ENCODE measurements at places on chromosomes 4 and X.

DNA sequence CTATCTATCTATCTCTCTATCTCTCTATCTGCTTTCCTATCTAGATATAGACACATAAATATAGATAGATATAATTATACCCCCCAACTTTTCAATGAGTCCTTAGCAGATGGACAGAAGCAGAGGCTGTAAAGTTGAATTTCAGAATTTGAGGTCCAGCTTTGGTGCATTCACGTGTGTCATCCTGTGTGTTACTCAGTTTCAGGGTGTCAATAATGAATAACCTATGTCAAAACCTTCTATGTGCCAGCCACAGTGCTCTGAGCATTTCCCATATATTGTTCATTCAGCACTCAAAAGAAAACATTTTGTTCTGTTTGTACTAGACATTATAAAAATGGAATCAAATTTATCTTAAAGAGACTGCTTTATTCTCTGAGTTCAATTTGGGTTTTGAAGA is 310.0 kb downstream of the ARHGAP24 start:
- DNase-seq, result no peak

GRCh38 chr4:98518559-98519267 is 139.7 kb downstream of the TSPAN5 start:
- DNase-seq, result no peak

DNA sequence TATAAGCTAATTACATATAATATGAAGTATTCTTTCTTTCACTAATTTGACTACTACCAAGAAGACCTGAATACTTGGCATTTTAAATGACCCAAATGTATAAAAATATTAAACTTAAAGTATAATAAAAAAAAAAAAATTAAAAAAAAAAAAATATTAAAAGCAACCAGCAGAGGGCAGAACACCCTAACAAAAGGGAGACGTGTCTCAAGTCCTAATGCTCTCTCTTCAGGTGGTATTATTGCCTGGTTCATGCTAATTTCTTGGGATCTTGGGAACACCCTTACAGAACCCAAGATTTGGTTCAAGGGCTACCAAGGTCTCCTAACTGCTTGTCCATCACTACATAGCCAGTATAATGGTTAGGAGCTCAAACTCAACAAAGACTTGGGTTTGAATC is 754.8 kb downstream of the RAB28 start:
- no peak for DNase-seq

GRCh38 chr4:5755161-5755560 is 44.2 kb downstream of the EVC start:
- no peak for DNase-seq

GRCh38 chr4:176137631-176138030 is 57.8 kb downstream of the SPATA4 start:
- no peak for DNase-seq

DNA sequence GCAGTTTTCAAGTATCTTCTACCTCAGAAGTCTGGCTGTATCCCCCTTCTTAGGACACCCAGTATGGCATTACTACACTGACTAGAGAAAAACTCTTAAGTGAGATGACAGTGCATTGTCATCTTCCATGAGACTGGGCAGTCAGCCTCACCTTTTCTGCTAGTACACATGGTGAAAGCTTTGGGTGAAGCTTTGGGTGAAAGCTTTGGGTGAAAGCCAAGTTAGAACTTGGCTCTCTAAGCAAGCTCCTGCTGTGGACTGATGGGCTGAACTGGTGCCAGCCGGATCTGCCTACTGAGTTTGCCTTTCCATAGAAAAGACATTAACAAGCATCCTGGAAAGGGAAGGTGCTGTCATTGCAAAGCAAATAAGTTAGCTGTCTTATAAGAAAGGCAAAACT is 8.8 kb downstream of the EPHA5 start:
- DNase-seq, result no peak

DNA sequence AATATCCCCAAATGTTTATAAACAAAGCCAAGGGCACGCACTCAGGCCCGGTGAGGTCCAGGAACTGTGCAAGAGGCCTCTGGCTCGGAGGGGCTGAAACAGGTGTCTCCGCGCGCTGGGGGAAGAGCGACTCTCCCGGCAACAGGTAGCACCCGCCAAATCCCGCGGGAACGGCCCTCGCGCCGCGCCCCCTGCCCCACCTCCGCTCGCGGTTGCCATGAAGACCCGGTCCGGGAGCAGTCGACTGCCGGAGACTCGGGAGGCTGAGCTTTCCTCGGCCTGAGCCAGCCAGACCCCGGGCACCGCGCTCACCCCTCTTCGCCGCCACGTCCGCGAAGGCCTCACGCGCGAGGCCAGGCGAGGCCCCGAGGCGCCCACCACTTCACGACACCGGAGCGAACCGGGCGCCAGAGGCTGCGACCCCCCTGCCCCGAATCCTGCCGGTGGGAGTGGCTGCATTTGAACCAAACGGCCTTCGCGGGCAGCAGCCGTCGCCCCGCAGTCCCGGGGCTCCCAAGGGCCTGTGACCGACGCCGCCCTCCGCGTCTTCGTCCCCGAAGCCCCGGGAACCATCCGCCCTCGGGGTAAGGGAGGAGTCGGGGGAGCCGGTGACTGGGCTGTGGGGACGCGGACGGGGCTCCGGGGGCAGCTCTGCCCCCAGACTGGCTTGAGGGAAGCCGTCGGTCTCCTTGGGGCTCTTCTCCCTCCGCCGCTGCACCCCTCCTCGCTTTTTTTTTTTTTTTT is at the start of gene NSUN7:
Gene NSUN7, plus strand, starts transcription at position 239 of the 744 bp plus-strand sequence. CDS start 739 bp downstream, outside the sequence.
- no peak for DNase-seq

- no peak for DNase-seq
Observed at GRCh38 chrX:131187206-131187605, 101.9 kb downstream of the IGSF1 start.

DNA sequence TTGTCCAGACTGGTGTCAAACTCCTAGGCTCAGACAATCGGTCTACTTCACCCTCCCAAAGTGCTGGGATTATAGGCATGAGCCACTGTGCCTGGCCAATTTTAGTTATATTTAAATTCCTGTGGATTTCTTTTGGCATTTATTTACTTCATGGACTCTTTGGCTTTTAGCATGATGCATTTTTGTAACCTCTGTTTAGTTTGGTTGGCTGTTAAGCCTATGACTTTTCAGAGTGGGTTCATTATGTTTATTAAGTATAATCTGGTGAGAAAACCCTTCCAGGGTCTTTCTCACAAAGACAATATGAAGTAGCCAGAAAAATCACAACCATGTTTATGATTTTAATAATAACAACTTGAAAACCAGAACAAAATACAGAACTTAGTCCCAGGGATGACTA is 49.4 kb downstream of the USP38 start:
- DNase-seq, result no peak

- no peak for DNase-seq
Observed at GRCh38 chr4:83371235-83371634, 36.6 kb upstream of the HPSE start.

DNA sequence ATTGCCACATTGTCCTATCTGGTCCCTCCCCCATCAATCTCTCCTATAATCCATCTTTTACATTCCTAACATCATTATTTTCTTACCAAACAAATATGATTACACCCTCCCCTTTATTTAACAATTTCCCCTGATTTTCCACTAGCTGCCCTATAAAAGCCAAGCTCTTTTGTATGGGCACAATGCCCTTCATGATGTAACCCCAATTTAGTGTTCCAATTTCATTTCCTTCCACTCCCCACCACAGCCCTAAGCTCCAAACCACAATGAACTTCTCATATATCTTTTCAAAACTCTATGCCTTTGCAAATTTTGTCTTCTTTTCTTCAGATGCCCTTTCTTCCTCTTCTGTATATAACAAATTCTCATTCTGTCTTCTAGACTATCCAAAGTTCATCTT is 39.5 kb upstream of the PTPN13 start:
- DNase-seq, result no peak

DNA sequence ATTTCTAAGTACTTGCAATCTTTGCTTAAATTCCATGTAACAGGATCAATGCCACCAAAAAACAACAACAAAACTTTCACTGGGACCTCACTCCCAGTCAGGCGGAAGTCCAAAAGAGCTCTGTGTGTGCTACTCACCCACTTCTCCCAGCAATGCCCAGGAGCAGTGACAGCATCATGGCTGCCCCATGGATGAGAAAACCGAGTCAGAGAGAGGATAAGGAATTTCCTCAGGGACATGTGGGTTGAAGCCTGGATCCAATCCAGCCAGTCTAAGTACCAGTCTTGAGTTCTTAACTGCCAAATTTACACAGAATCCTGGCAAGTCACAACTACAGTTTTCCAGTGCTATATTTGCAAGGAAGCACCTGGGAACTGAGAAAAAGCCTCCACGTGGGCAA is 64.5 kb downstream of the STX18 start:
- DNase-seq, result no peak

DNA sequence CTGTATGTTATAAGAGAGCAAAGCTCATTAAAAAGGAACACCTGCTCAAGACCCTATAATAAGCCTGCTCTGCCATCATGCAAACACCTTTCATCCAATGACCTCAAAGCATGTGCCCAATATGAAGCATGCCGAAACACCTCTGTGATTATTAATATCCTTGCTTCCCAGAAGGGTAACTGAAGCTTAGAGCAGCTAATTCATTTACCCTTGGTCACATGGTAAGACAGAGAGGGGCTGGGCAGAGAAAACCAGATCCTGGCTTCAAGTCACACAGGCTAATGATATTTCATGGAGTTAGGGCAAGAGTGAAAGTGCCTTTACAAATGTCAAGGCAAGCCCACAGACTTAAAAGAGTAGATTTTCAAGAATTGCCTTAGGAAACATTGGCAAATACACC is 5.6 kb downstream of the AMOT start:
- DNase-seq, result no peak

DNA sequence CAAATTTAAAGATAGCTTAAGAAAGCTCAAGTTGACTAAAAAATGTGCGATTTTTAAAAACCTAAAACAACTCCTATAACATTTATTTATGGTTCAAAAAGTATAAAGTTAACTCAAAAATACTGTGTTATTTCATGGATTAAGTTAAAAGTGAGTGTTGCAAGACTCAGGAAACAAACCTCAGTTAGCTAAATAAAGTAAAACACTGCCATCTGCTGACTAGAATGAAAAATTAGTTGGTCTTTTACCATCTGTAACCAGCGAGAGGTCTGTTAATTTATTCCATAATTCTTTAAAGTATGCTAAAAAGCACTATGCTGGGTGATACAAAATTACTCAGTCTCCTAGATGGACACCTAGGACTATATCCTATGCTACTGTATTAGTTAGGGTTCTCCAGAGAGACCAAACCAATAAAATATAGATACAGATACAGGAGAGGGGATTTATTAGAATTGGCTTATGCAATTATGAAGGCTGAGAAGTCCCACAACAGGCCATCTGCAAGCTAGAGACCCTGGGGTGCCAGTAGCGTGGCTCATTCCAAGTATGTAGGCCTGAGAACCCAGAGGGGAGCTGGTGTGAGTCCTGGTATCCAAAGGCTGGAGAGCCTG is 4.9 kb upstream of the WDFY3 start:
- DNase-seq, result no peak

DNA sequence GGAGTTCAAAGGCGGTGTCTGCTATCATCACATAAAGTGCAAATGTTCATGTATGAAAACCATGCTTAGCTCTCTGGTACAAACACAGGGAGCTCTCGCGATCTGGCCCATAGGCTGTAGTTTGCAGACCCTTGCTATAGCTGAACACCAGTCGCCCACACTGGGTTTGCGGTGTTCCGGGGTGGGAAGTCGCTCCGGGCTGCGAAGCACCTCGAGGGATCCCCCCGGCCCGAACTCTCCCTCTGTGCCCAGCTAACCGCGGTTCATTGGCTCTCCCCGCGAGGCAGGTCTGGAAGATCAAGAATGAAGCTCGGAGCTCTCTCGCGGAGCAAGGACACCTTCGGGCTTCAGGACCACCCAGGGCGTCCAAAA is 341 bp upstream of the PRPS2 start:
- DNase-seq, result no peak

- no peak for DNase-seq
Observed at GRCh38 chr4:183843248-183843671, 61.8 kb upstream of the STOX2 start.

- DNase-seq, result no peak
Observed at GRCh38 chr4:82733636-82734035, 65.0 kb downstream of the SCD5 start.

DNA sequence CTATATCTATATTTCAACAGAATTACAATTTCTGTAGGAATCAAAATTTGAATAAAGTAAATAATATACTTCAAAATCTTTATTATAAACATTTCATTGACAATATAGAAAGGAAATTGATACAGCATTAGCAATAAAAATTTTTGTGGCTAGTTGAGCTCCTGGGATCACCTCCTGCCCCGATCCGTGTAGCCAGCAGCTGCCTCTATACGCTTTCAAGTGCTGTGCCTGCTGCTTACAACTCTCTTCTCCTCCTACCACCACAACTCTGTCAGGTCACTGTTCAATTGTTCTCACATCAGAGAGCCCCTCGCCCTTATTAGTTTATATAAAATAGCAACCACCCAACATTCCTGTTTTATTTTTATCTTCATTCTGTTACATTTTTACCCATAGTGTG is 27.6 kb downstream of the INPP4B start:
- no peak for DNase-seq

GRCh38 chr4:55312489-55313101 is 33.4 kb upstream of the SRD5A3 start:
- no peak for DNase-seq

DNA sequence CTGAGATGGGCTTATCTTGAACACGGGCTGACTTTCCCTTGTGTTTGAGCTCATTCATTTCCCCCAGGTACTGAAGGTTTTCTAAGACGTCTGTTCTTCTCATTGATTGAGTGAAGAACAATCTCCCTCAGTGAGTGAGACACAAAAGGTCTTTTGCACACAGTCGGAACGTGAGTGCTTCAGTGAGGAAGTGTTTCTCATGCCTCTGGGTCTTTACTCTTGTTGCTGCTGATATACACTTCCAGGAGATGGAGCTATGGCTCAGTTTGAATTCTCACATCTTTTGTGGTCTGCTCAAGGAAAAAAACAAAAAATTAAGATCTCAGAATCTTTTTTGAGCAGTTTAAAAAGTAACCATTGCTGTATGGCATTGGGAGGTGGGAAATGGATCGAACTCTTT is 981.9 kb upstream of the TENM3 start:
- no peak for DNase-seq

- DNase-seq, result no peak
Observed at GRCh38 chr4:103002551-103002950, 17.0 kb downstream of the SLC9B1 start.

- no peak for DNase-seq
Observed at GRCh38 chr4:122038896-122039295, 87.0 kb upstream of the TRPC3 start.

GRCh38 chr4:113684534-113685091 is 76.9 kb downstream of the CAMK2D start:
- DNase-seq, result no peak
